ENCODE measurements at places on chromosomes 16 and 17.

- no peaks in the 10 kb centered on the region for H3K27me3 ChIP-seq
- H3K4me1 ChIP-seq, result no peaks in the 10 kb centered on the region
- H3K4me3 ChIP-seq, result no peak overlapping the region
- DNase-seq, result no peak
- H3K27ac ChIP-seq, result no peak overlapping the region
These were observed 185.5 kb downstream of the WWOX start for GRCh38 chr16:78284957-78285434.

DNA sequence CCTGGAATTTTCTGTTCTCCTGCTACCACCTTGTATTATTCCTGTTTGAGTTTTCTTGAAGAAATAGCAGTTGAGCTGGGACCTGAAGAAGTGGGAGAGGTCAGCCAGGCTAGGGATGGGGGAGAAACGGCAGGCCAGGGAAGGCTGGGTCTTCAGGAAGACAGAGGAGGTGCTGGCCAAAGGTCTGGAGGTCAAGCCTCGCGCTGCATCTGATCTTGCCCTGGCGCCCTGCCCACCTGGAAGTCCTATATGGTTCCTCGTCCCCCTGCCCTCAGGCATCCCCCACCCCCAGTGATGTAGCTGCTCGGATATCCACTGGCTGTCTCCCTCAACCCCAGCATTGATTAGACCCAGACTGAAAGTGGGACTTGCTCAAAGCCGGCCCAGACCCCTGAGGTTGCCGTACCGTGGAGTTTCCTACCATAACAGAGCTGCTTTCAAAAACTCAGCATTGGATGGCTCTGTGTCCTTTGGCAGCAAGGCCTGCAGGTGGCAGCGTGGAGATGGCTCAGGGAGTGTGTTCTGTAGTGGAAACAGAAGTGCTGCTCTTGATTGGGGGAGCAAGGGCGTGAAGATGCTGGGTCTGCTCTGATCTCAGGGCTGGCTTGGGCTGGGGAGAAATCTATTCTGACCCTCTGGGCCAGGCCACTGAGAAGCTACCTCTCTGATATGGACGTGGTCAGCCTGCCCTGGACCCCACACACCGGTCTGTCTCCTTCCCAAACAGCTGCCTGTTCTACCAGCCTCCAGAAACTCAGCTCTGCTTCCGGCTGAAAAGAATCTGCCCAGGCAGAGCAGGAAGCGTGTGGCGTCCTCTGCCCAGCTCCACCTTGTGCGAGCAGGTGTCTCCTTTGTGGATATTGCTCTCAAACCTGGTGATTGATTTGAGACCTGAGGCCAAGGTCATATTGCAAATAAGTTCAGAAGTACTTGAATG lies 107.0 kb upstream of the CACNG5 start:
- DNase-seq, result peak; percentile 30
- no peak overlapping the region for H3K27ac ChIP-seq
- H3K27me3 ChIP-seq, result no peaks in the 10 kb centered on the region
- H3K4me3 ChIP-seq, result no peak overlapping the region
- H3K4me1 ChIP-seq, result peaks cover 15% of the 10 kb centered on the region

- H3K36me3 ChIP-seq, result no peaks in the 10 kb centered on the region
- no peak overlapping the region for H3K27ac ChIP-seq
- no peaks in the 10 kb centered on the region for H3K4me1 ChIP-seq
- H3K4me3 ChIP-seq, result no peak overlapping the region
- DNase-seq, result peak; percentile 46
- H3K27me3 ChIP-seq, result no peaks in the 10 kb centered on the region
These were observed 21.2 kb upstream of the ENGASE start for GRCh38 chr17:79053251-79053925.

- peaks cover 6% of the 10 kb centered on the region for H3K27me3 ChIP-seq
- H3K27ac ChIP-seq, result no peak overlapping the region
- H3K36me3 ChIP-seq, result no peaks in the 10 kb centered on the region
These were observed 25.1 kb upstream of the ADGRG1 start for GRCh38 chr16:57603115-57604024.

GRCh38 chr17:82023447-82024241 lies 539 bp downstream of the LRRC45 start:
- no peak for DNase-seq
- peak overlapping the region; percentile 54 for H3K4me3 ChIP-seq
- no peak overlapping the region for H3K27ac ChIP-seq
- H3K36me3 ChIP-seq, result no peaks in the 10 kb centered on the region
- no peaks in the 10 kb centered on the region for H3K27me3 ChIP-seq

DNA sequence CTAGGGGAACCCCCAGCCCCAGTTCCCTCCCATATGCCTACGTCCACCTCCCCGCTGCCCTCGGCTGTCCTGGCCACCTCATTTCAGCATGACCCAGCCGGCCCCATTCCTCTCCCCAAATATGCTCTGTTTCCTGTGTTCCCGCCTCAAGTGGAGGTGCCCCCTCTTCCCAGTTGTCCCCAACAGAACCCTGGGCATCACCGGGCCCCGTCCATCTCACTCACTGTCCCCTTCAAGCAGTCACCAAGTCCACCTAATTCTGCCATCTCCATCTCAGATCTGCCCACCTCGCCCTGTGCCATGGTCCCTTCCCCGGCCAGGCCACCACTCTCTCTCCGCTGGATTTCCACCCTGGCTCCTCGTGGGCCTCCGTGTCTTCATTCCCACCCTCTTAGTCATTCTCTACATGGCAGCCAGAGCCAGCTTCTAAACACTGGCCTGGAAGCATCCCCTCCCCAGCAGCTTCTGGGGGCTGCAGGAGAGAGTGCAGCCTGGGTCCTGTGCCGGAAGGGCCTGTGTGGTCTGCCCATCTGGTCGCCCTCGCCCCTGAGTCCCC lies 12.8 kb downstream of the CDK3 start:
- DNase-seq, result no peak
- H3K27me3 ChIP-seq, result no peaks in the 10 kb centered on the region
- no peak overlapping the region for H3K27ac ChIP-seq

GRCh38 chr16:52591934-52592592 lies 45.1 kb upstream of the TOX3 start:
- H3K27ac ChIP-seq, result no peak overlapping the region
- H3K4me3 ChIP-seq, result no peak overlapping the region
- no peaks in the 10 kb centered on the region for H3K36me3 ChIP-seq

DNA sequence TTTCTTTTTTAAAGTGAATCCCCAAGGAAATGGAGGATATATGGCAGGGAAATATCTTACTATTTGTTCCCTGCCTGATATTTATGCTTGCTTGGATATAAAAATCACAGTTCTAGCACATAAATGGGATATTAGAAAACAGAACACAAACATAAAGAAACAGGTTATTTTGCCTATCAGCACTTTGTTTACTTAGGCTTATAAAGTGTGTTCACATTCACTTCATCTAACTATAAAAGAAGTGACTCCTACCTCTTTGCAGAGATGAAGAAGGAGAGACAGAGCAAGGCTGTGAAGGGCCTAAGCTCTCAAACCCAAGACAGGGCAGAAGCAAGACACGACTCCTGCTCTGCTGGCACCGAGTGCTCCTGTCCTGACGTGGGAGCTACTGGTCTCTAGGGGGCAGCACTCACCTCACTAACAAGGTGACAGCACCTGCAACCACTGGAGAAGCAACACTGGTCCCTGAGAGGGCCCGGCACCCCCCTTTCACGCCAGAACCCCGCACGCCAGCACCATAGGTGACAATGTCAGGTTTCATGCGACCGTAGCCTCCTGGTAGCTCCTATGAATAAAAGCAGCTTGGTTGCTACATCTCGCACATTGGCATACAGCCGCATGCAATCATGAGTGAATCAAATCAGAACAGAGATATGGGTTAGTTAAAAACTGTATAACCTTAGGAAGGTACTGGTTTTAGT lies 32.0 kb downstream of the MBTPS1 start:
- DNase-seq, result peak; percentile 38
- H3K27me3 ChIP-seq, result no peaks in the 10 kb centered on the region
- peaks cover 50% of the 10 kb centered on the region for H3K36me3 ChIP-seq
- no peaks in the 10 kb centered on the region for H3K4me1 ChIP-seq
- no peak overlapping the region for H3K27ac ChIP-seq
- no peak overlapping the region for H3K4me3 ChIP-seq

GRCh38 chr17:69763503-69763902 lies 311.5 kb upstream of the KCNJ16 start:
- no peaks in the 10 kb centered on the region for H3K27me3 ChIP-seq
- H3K4me3 ChIP-seq, result no peak overlapping the region
- peaks cover 14% of the 10 kb centered on the region for H3K4me1 ChIP-seq

DNA sequence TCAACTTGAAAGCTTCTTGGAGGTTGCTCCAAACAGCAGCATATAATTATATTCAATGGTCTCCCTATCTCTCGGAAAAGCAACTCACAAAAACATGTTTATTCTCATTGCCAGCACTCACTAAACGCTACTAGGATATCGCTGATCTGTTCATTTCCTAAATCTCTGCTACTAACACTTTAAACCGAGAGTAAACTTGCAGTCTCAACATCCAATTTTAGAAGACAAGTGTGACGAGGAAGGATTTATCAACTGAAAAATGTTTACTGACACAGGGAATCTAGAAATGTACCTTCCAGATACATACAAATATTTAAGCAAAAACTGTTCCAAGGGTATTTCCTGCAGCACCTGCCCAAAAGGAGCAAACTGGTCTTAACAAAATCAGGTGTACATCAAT lies 56.5 kb downstream of the YWHAE start:
- no peaks in the 10 kb centered on the region for H3K27me3 ChIP-seq
- H3K27ac ChIP-seq, result no peak overlapping the region
- no peak overlapping the region for H3K4me3 ChIP-seq
- no peaks in the 10 kb centered on the region for H3K4me1 ChIP-seq
- H3K36me3 ChIP-seq, result peaks cover 38% of the 10 kb centered on the region

DNA sequence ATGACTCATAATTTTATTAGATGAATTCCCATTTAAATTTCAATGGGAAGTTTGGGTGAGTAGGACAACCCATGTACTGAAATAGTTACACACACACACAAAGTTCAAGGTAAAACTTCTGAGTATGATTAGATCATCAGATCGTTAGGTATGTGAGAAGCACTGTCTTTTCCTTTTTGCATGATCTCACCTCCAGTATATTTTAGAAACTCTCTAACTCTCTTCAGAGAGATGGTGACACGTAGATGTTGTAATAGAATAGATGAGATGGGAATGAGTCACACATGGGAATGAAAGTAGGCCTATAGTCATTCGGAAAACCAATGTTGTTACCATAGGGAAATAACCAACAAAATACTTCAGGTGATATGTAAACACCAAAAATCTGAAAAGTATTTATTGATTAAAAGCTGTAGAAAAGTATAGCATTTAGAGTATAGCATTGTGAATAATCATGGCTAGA lies 22.2 kb downstream of the KRT23 start:
- DNase-seq, result peak; percentile 99
- no peaks in the 10 kb centered on the region for H3K36me3 ChIP-seq
- H3K4me1 ChIP-seq, result peaks cover 24% of the 10 kb centered on the region
- no peaks in the 10 kb centered on the region for H3K27me3 ChIP-seq

DNA sequence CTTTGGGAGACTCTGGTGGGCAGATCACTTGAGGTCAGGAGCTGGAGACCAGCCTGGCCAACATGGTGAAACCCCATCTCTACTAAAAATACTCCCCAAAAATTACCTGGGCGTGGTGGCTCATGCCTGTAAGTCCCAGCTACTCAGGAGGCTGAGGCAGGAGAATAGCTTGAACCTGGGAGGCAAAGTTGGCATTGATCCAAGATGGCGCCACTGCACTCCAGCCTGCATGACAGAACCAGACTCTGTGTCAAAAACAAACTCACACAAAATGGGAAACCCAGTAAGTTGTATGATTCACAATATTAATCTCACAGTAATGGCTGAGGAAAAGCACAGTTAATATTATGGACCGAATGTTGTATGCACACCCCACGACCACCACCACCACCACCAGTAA lies 24.3 kb downstream of the WSB1 start:
- H3K4me1 ChIP-seq, result peaks cover 11% of the 10 kb centered on the region
- no peak overlapping the region for H3K4me3 ChIP-seq
- H3K27ac ChIP-seq, result no peak overlapping the region
- no peak for DNase-seq
- no peaks in the 10 kb centered on the region for H3K27me3 ChIP-seq

- no peak for DNase-seq
- H3K4me3 ChIP-seq, result no peak overlapping the region
- H3K27me3 ChIP-seq, result no peaks in the 10 kb centered on the region
- no peak overlapping the region for H3K27ac ChIP-seq
- H3K4me1 ChIP-seq, result no peaks in the 10 kb centered on the region
These were observed 28.2 kb downstream of the ACSF3 start for GRCh38 chr16:89121691-89122321.

- H3K4me3 ChIP-seq, result no peak overlapping the region
- no peak overlapping the region for H3K27ac ChIP-seq
- H3K27me3 ChIP-seq, result no peaks in the 10 kb centered on the region
- no peaks in the 10 kb centered on the region for H3K4me1 ChIP-seq
- DNase-seq, result no peak
These were observed 61.6 kb upstream of the FA2H start for GRCh38 chr16:74836111-74836671.

- H3K4me3 ChIP-seq, result peak overlapping the region; percentile 54
- peaks cover 47% of the 10 kb centered on the region for H3K4me1 ChIP-seq
- DNase-seq, result no peak
- no peaks in the 10 kb centered on the region for H3K36me3 ChIP-seq
These were observed 2.2 kb upstream of the BAHCC1 start for GRCh38 chr17:81392909-81393654.

GRCh38 chr16:2611499-2611862 lies 70.8 kb upstream of the KCTD5 start:
- H3K4me3 ChIP-seq, result no peak overlapping the region
- peaks cover 6% of the 10 kb centered on the region for H3K36me3 ChIP-seq
- no peak overlapping the region for H3K27ac ChIP-seq
- H3K4me1 ChIP-seq, result no peaks in the 10 kb centered on the region
- no peak for DNase-seq

GRCh38 chr17:30454635-30455034 lies 22.6 kb upstream of the GOSR1 start:
- no peaks in the 10 kb centered on the region for H3K4me1 ChIP-seq
- peaks cover 3% of the 10 kb centered on the region for H3K36me3 ChIP-seq
- no peaks in the 10 kb centered on the region for H3K27me3 ChIP-seq
- DNase-seq, result no peak
- H3K27ac ChIP-seq, result no peak overlapping the region

DNA sequence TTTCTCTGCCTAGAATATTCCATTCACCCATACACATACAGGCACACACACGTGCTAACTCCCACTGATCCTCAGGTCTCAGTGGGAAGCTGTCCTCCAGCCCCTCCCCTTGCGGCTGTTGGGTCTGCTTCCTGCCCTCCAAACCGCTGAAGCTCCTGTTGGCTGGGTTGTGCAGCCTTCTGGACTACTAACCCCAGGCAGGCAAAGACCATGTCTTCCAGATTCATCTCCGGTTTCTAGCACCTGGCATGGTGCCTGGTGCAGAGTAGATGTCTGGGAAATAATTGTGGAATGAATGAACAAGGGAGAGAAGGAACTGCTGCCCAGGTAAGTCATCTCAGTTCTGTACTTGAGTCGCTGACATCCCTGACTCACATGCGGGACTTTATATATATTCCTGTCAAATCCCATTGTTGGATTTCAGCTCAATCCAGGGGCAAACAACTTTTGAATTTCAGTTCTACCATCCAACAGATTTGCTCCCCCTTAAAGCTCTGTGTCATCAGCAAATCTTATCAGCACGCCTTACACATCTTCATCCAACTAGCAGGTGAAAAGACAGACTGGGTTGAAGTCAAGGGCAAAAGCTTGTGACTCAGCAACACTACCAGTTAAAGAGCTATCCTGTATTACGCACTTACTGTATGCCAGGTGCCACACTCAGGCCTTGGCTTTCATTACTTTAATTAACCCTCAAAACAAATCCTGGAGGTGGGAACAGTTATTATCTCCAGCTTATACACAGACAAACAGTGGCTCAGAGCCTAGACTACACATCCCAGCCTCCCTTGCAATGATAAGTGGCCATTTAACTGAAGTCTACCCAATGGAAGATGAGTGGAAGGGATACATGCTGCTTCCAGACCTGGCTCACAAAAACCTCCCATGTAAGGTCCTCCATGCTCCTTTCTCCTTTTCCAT lies 51.1 kb downstream of the SRCIN1 start:
- no peaks in the 10 kb centered on the region for H3K36me3 ChIP-seq
- H3K27me3 ChIP-seq, result peaks cover 16% of the 10 kb centered on the region
- H3K27ac ChIP-seq, result no peak overlapping the region
- H3K4me3 ChIP-seq, result no peak overlapping the region
- peaks cover 13% of the 10 kb centered on the region for H3K4me1 ChIP-seq
- DNase-seq, result peak; percentile 52

Data from astrocyte (in vitro differentiated cells and primary cell).